ENCODE measurements at places on chromosomes 2 and 18.

GRCh38 chr2:183416753-183417152 lies 292.5 kb downstream of the NUP35 start:
- DNase-seq, result no peak

DNA sequence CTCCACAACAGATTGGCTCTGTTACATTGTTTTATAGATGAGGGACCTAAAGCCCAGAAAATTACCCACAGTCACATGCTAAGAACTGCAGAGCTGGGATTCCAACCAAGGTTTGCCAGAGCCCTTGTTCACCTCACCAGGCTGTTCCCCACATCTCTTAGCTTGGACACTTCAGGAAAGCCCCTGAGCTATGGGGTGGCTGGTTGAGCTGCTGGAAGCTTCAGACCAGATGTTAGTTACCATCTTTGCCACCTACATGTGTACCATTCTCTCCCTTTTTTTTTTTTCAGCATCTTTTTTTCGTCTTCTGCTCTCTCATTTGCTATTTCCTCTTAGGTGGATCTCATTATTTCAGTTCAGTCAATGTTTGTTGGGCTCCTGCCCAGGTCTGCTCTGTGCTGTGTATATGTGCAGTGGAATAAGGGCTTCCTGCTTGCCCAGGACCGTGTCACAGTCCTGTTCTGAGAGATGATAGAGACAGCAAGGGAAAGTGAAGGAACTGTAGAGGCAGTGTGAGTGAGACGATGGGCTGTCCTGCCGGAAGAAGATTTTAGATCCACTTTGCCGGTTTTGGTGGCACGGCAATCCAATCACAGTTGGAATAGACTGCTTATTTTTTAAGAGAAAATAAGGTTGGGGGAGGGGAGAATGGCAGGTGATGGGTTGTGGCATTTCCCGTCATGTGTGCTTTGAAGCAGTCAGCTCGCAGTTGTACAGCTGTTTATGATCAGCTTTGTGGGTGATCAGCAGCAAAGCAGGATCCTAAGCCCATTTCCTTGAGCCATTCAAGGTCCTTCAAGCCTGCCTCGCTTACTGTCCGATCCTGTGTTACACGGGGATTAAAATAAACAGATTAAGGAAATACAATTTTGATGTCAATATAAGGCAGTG lies 152.6 kb downstream of the RTN4 start:
- peak; percentile 8 for DNase-seq

GRCh38 chr2:8433390-8433789 lies 248.5 kb upstream of the ID2 start:
- DNase-seq, result no peak

- DNase-seq, result no peak
Measured at GRCh38 chr2:860259-860855, 90.3 kb upstream of the SNTG2 start.

- DNase-seq, result no peak
Measured at GRCh38 chr2:148560496-148560895, 84.1 kb upstream of the EPC2 start.

DNA sequence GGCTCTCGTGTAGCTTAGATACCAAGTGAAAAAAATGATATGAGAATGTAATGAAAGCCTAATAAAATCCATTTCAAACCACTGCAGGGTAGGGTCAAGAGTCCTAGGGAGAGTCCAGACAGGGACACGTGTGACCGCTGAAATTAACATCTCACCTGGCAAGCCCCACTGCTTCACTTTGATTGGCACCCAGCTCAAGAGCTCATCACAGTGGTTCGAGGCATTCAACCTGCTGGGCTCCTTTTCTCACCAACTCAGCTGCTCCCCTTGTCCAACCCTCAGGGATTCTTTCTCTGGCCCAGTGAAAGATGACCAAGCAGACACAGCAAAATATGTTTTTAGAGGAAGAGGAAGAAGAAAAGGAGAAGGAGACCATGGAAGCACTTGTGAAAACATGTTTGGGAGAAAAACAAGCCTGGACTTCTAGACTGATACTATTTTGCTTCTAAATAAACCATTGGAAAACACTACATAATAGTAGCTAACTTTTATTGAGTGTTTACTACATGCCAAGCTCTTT lies 49.2 kb upstream of the CREB1 start:
- DNase-seq, result no peak

GRCh38 chr2:24889221-24889620 lies 30.8 kb downstream of the ADCY3 start:
- no peak for DNase-seq

DNA sequence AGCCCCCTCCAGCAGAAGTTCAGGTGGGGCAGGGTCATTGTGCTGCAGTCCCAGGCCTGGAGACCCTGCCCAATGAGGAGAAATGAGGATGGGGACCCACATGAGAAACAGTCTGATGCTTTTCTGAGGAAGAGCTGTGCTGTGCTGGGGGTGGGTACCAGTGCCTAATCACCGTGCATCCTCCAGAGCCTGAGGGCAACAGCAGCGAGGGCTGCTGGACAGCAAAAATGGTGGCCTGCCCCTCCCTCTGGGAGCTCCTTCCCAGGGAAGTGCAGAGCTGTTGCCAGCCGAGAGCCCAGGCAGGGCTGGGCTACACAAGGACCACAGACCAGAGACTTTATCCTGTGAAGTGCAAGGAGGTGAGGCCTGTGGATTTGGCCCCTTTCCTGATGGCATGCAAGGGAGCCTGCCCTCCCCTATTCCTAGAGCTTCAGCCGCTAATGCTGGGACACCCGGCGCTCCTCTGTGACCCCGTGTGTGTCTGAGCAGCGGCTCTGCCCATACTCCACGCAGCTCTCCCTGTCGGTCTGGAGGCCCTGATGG lies 134.8 kb downstream of the DSEL start:
- no peak for DNase-seq

DNA sequence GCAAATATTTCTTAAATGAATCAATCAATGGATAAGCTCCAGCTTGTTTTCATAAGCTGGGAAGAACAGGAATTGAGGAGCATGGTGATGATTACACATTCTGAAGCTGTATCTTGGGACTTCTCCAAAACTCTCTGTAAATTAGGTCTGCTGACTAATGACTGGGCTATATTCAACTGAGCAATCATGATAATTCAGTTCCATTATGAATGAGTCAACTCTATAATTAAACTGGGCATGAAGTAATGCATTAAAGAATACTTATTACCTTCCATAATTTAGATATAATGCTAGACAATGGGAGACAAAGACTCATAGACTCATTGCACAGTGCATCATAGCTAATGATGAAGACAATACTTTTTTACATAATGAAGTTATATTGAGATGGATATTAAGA lies 207.4 kb downstream of the CBLN2 start:
- no peak for DNase-seq

DNA sequence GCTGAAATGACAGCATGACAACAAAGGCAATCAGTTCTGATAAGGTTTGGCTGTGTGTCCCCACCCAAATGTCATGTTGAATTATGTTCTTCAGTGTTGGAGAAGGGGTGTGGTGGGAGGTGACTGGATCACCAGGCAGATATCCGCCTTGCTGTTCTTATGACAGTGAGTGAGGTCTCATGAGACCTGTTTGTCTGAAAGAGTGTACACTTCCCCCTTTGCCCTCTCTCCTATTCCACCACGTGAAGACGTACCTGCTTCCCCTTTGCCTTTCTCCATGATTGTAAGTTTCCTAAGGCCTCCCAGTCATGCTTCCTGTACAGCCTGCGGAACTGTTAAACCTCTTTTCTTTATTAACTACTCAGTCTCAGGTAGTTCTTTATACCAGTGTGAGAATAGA lies 553.0 kb downstream of the DCDC2C start:
- no peak for DNase-seq

GRCh38 chr2:176986487-176986886 lies 226.1 kb upstream of the HNRNPA3 start:
- DNase-seq, result no peak

DNA sequence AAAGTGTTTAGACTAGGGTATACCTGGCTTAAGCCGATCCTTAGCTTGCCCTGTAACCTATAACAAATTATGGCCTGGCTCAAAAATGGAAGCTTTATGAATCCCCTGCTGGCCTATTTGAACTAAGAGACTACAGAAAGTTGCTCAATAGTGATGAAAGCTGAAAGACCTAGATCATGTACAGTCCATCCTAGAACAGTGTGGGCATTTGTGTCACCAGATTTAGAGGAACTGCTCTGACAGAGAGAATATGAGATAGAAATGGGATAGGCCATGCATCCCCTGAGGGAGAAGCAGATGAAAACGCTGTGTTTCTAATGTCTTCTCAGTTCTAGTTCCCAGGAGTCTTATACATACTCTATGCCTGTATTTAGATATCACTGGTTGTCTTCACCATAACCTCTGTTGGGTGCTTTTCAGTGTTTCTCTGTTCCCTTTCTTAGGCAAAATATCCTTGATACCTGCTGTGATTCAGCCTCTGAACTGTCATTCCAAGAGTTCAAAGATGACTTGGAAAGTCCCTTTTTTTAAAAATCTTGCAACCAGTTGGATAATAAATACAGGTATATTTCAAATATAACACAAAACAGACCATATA lies 246.9 kb upstream of the SLC39A10 start:
- DNase-seq, result no peak

DNA sequence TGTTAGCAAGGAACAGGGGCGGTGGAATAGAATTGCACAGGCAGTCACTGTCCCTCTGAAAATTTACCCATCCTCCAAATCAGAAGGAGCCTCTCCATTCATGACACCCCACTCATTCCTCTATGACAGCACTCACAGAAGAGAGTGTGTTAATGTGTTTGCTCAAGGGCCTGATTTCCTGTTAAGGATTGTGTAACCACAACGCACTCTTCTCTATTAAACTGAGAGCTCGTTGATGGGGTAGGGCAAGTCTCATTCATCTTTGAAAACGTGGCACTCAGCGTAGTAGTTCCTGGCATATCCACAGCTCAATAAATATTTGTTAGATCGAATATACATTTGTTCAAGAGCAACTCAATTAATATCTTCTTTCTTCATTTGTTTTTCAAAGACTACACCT lies 106.4 kb downstream of the VAPA start:
- DNase-seq, result no peak

DNA sequence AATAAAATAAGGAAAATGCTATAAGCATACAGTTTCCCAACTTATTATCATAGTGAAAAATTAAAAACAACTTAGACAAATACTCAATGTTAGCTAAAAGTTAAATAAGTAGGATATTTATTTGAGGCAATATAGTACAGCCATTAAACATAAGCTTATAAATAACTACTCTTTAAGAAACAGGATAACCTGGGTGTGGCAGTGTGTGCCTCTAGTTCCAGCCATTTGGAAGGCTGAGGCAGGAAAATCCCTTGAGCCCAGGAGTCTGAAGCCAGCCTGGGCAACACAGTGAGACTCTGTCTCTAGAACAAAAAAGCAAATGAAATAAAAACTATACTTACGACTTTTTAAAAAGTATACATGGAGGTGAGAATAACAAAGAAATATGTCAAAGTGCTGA lies 39.7 kb downstream of the VIL1 start:
- no peak for DNase-seq

DNA sequence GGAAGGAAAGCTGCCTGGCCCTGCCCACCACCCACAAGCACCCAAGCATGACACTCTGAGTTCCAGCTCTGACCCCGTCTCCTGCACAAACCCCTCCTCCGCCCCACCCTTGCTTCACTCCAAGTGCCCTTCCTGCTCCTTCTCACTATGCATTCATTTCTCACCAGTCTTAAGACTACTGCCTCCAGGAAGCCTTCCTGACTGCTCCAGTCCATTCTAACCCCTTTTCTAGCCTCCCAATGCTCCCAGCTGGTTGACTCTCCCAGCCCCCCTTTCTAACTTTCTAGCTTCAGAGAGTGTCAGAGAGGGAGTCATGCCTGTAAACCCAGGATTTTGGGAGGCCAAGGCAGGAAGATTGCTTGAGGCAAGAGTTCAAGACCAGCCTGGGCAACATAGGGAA lies 8.2 kb upstream of the NAGK start:
- no peak for DNase-seq

GRCh38 chr2:130963849-130964793 lies 127.4 kb downstream of the ARHGEF4 start:
- no peak for DNase-seq

DNA sequence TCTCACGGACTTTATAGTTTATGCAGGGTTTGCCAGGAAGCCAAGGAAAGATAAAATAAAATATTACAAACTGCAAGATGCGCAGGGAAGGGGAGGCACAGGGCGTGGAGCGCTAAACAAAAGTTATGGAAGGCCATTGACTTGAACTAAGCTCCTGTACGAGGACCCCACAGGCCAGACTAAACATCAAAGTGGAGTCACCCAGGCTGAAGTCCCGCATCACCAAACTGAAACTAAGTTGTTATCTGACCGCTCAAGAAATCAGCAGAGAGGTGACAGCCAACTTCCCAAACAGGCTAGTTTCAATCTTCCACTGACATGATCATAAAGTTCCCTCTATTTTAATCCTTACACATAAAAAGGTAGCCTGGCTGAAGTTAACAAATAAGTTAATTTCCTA lies 90.5 kb upstream of the YWHAQ start:
- no peak for DNase-seq

GRCh38 chr2:10561288-10562035 lies 113.3 kb upstream of the ODC1 start:
- no peak for DNase-seq

GRCh38 chr2:207217442-207217841 lies 51.7 kb upstream of the KLF7 start:
- no peak for DNase-seq
